ENCODE measurements at places on chromosomes 6 and 20. TPM values are rescaled to one million over a fixed set of nuclear protein-coding genes. Genes with fewer than 3 reads are reported as not detected.

The NKX2-4 gene
- not detected for total RNA-seq

The GTSF1L gene
- total RNA-seq = not detected

The ENPP3 gene
- total RNA-seq = 0.64 TPM

The GHRH gene
- total RNA-seq = not detected

The MUCL3 gene
- not detected for total RNA-seq

The SLC22A7 gene
- not detected for total RNA-seq

The NDUFAF5 gene
- total RNA-seq = 22.5 TPM

The SLC18B1 gene
- 11.1 TPM for total RNA-seq

The SLC16A10 gene
- 2.4 TPM for total RNA-seq

The MATN4 gene
- total RNA-seq = not detected

The IBTK gene
- total RNA-seq = 24.8 TPM

DNA sequence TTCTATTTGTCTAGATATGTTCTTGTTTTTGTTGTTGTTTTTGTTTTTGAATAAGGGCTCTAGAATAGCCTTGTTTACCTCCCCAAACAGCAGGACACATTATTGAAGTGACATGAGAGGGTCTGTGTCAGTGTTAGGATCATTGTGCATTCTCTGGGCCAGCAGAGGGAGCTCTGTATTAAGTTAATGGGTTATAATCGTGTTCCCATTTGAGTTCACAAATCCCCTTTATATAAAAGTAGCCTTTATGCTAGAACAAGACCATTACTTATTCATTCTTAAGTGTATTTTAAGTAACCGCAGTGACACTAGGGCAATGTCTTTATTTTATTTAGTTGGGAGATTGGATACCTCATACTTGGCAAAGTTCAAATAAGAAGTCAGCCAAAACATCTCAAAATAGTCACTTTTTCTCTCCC lies 44.8 kb downstream of the STK4 start:
- DNase-seq = peak; percentile 41

DNA sequence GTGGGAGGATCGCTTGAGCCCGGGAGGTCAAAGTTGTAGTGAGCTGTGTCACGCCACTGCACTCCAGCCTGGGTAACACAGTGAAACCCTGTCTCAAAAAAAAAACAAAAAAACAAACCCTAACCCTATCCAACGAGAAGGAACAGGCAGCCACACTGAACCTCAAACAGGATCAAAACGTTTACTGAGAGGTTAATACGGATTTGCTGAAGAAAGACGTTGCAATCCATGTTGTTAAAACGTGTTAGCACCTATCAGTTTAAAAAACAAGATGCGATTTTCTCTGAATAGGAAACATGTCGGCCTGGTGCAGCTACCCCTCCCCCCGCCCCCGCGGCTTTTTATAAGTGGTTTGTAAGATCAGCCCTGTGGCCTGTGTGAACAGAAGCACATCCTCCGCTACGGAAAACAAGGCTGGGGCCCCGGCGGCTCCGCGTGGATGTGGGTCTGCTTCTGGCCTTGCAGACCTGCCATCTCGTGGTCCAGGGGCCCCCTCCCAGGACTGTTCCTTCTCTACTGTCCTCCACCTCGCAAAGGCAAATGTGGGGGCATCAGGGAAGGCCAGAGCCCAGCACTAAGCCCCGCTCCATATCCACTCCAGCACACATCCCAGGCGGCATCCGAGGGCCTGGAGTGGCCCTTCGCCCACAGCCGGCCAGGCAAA lies 11.4 kb downstream of the SLC2A4RG start:
- no peak for DNase-seq

- DNase-seq = no peak
Measured at GRCh38 chr20:58463256-58463655, 51.9 kb downstream of the APCDD1L start.

DNA sequence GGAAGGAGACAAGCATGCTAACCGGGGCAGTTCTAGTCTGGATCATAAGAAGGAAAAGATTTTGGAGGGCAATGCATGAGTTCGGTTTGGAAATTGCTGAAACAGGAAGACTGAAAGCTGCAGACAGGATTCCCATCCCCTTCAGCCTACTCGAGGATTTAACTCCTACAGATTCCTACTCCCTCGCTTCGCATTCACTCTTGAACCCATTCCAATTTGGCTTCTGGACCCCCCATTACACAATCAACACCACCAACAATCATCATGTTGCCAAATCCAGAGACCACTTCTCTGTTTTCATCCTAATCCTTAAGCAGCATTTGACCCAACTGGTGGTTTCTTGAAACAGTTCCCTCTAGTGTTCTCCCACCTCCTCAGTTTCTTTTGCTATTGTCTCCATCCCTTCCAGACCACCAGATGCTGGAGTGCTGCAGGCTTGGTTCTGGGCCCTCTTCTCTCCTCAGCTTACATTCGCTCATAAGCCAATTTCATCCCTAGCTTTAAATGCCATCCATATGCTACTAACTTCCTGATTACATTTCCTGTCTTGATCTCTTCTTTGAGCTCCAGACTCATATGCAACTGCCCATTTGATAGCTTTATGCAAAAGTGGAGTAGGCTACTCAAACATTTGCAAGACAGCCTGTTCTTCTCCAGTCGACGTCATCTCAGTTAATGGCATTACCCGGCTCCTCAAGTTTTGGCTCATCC lies 66.5 kb downstream of the DTNBP1 start:
- DNase-seq = no peak

- peak; percentile 11 for DNase-seq
Measured at GRCh38 chr6:11353921-11354389, 121.5 kb upstream of the NEDD9 start.

GRCh38 chr6:101236709-101237108 lies 156.8 kb upstream of the GRIK2 start:
- no peak for DNase-seq

GRCh38 chr6:38057994-38058393 lies 238.5 kb downstream of the ZFAND3 start:
- DNase-seq = no peak

DNA sequence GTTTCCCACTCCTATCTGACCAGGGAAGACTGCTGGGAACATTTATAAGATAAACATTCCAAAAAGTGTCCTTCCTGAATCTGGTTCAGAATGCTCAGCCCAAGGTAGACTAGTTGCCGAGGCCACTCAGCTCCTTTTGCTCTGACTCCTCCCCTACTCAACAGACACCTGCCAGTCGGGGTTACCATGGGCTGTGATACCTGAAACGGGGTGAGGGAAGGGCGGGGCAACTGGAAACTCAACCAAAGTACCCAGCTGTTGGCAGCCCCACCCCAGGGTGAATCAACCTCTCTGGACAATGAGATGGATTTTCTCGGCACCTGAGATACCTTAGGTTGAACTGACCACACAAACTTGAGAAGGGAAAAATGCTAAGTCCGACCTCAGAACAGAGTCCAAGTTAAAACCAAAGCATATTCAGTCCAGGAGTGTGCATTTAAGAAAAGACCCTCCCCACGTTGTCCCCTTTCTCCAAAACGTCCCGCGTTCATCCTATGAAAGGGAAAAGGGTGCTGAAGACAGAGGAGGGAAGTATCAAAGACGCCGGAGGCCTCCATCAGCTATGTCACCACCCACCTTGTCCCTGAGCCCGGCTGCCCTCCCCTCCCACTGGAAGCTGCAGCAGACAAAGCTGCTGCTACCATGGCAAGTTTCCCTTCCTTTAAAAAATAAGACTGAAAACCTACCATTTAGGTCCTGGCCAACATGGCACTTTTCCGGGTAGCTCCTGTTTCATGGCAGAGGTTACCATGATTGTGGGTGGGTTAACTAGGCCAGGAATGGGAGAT lies 100.1 kb downstream of the SLC23A2 start:
- DNase-seq = no peak

DNA sequence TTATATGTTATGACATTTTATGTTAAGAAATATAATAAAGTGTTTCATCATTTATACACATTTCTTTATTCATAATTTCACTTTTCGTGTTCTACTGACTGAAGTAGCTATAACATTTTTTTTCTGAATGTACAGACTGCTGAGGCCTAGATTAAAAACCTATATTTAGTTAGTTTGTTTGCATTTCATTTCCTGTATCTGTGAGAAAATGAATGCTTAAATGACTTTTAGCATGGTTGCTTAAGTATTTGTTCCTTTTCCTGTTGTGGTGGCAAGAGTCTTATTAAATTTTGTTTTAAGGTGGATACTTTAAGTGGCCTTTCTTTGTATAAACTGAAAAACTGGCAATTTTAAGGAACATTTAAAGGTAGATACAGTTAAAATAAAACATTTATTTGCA lies 779.7 kb upstream of the MAN1A1 start:
- no peak for DNase-seq
